Left forelimb (tissue), 1 donor: ENCODE measurements at places on chromosomes 6 and 20.

DNA sequence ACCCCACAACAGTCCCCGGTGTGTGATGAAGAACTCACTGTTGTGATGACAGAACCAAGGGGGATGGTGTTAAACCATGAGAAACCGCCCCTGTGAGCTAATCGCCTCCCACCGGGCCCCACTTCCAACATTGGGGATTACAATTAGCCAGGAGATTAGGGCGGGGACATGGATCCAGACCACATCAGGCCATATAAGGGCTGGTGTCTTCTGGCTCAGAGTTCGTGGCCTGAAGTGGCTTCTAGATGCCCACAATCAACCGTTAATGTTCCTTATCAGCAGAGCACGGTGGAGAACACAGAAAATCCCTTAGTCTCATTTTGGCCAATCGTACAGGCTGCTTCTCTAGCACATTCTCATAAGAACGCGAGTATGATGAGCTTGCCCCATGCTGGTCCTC, 10.9 kb upstream of the MAS1 start:
- DNase-seq, result no peak

GRCh38 chr6:43257367-43258145, 14.3 kb downstream of the TTBK1 start:
- DNase-seq, result no peak

DNA sequence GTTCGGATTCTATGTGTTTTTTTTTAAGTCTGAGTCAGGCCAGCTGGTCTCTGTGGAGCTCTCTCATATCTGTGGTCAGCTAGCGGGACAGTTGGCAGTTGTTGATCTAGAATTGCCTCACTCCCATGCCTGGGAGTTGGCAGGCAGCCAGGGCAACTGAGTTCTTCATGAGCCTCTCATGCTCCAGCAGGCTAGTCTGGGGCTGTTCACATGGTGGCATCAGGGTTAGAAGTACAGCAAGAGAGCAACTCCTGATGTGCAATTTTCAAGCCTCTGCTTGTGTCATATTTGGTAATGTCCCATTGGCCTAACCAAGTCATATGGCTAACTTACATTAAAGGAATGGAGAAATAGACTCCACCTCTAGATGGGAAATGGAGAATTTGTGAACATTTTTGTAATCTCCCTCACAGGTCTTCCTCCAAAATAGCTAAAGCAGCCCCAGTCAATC, 6.7 kb upstream of the IFT52 start:
- no peak for DNase-seq

DNA sequence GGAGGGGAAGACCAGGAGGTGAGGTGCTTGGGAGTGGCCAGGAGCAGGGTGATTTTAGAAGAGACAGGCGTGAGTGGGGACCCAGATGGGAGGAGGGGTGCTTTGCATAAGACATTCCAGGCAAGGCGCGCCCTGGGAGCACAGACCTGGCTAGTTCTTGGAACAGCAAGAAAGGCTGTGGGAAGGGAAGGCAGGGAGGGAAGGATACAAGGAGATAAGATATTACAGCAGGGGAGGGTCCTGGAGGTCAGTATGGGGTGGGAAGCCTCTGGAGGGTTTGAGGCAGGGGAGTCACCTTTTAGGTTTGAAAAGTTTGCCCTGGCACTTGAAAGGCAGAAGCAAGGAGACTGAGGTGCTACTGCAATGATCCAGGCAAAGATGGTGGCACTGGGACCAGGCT, 111.8 kb downstream of the ZDHHC14 start:
- no peak for DNase-seq

- DNase-seq, result no peak
Observed at GRCh38 chr20:8809107-8809953, 259.6 kb upstream of the PLCB4 start.

DNA sequence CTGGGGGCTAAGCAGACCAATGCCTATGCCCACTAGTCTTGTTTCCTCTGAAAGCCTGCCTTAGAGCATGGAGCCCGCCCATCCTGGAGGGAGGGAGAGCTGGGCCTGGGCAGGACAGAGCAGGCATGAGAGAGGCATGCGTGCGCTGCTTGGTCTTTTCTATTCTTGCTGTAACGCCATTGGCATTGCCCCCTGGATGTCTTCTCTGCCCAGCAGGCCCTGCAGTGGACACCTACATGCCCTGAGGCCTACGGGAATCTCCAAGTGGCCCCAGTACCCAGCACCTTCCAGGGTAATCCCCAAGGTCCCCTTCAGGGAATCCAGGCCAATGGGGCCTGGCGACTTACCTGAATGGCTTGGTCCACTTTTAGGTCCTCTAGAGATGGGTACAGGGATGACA, 8.9 kb downstream of the SDCBP2 start:
- DNase-seq, result no peak

GRCh38 chr6:20463396-20463795, 61.7 kb downstream of the E2F3 start:
- DNase-seq, result no peak

DNA sequence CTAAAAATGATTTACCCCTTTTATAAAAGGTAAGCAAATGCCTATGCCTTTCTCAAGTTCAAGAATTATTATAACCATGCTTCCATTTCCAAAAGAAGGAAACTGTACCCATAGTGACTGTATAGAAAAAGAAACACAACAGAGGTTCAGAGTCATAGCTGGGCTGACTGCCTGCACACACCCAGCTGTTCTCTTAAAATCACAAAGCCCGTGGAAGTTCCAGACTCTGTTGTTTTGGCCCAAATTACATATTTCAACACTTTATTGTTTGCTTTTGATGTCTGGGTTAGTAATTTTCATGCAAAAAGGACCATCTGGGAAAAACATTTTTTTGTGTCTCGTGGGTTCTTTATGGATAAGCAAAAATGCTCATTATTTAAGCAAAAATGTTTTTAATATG, 99.2 kb downstream of the LCA5 start:
- peak; percentile 74 for DNase-seq

GRCh38 chr6:12001706-12002435, 10.2 kb upstream of the HIVEP1 start:
- DNase-seq, result no peak

- DNase-seq, result no peak
Observed at GRCh38 chr6:90097356-90097755, 199.3 kb downstream of the BACH2 start.

DNA sequence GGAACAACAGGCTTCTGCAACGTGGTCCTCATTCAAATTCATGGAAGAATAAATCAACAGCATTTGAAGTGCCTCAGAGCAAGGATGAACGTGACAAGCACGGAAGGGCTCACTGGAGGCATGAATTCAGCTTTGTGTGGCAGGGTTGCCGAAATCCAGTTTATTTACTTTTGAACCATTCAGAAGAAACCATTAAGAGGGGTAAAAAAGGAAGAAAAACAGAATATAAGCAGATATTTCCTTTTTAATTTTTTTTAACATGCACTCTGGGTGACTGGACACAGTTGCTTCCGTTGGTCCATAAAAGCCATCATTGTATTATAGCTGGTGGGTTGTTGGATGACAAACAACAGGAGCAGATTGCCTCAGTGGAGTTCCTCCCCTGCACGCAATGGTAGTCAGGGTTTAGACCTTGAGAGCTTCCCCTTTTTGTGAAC, 17.3 kb upstream of the SNRPB2 start:
- no peak for DNase-seq

DNA sequence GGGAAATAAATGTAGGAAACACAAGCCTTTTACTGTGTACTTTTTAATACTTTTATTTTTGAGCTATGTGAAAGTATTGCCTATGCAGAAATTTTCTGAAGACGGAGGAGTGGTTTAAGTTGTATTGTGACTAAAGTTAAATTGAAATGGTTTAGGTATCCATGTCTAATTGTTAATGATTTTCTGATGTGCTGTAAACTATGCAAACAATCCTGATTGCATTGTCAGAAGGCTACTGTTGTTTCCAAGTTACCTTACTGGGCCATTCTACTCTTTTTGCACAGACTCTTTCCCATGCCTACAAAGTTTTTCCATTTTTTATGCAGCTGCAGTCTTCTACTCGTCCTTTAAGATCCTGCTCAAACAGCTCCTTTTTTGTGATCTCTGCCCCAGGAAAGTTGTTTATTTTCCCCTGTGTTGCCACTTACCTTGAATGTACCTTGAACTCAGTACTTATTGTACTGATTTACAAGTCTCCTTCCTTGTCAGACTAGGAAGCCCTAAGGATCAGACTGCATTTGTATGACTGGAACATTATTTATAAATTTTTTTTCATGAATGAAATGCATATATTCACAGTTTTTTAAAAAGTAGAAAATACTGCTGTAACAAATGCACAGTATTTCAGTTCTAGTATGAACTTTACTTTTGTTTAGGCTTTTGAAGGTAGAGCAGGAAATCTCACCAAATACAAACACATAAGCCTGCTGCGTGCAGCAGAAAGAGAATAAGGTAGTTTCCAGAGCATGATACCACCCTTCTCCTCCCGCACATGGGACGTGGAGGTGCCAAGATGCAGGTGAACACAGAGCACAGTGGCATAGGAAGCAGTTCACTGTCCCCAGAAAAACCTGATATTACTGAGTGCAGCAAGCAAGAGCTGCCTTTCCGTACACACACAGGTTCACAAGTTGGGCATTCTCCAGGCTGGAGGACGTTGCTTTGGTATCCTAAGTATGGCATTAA, 97.8 kb downstream of the CRYBG1 start:
- DNase-seq, result no peak

DNA sequence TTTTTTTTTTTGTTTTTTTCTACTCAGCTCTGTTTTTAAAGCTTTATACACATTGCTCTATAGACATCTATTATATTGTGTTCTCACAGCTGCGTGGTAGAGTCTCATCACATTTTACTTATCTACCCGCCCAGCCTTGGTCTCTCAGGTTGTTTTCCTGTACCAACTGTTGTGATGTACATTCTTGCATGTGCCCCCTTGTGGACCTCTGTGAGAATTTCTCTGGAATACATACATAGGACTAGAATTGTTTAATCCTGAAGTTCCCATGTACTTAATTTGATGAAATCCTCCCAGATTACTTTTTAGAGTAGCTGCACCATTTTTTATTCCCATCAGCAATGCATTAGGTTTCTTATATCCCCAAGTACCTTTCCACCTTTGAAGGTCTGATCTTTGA, 40.4 kb upstream of the TINAG start:
- no peak for DNase-seq

- no peak for DNase-seq
Observed at GRCh38 chr6:18997375-18997826, 610.3 kb downstream of the RNF144B start.

DNA sequence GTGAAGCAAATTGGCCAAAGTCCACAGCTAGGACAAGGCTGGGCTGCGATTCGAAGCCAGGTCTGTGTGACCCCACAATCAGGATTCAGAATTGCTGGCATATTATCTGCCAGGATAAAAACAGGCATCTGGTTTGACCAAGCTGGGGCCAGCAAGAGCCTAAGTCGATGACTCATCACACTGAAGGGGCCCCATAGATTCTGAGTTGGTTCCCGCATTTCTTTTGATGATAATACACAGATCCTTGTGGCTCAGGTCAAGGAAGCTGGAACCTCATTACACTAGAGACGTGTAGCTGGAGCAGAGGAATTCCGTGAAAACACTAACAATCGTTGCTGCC, 6.5 kb downstream of the KCNB1 start:
- no peak for DNase-seq

GRCh38 chr20:13863244-13863643, 78.4 kb downstream of the NDUFAF5 start:
- DNase-seq, result no peak

GRCh38 chr6:149940672-149940982, 1.2 kb upstream of the ULBP2 start:
- DNase-seq, result no peak

DNA sequence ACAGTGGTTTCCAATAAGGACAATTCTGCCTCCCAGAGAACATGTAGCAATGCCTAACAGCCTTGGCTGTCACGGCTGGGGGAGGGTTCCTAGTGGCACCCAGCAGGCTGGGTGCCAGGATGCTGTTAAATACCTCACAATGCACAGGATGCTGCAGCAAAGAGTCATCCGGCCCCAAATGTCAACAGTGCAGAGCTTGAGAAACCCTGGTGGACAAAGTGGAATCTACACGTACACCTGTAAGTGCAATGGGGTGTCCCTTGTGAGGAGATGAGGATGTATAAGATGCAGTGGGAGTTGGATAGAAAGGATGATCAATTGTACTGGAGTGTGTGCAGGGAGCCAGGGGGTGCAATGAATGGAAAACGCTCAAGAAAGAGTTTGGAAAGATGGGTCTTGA, 142.4 kb downstream of the FNDC1 start:
- no peak for DNase-seq

DNA sequence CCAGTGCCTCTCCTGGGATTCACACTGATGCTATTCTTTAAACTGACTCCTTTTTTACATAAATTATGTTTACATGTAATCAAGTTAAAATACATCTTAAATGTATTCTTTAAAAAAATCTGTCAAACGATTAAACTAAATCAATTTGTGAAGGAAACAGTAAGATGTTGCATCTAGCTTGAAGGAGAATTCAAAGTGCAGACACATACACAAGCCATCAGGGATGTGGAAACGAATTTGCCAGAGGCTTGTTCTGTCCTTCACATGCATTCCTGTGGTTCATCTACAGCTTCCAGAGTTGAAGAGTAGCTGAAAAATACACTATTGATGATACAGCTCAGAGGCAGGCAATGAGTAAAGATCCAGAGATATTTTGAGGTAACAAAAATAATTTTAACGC, 7.3 kb upstream of the BPIFB3 start:
- DNase-seq, result no peak

GRCh38 chr6:72642435-72642834, 20.6 kb downstream of the KCNQ5 start:
- no peak for DNase-seq

- no peak for DNase-seq
Observed at GRCh38 chr6:99119109-99120031, 171.6 kb upstream of the FBXL4 start.

DNA sequence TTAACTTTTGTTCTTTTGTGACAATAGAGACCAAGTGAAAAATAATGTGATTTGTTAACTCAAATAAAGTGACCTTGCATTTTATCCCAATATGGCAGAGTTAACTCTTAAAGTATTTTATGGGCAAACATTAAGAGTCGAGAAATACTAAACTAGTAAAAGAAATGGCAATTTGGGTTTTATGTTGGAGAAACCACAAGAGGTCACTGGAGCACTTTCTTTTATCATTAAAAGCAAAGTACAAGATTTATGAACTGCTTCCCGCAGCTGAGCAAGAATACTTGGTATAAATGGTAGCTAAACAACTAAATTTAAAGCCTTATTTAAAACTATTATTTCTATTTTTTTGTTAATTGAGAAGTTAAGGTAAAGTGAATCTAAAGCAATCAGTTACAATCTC, 33.5 kb upstream of the MCM9 start:
- DNase-seq, result no peak
